Stomach (tissue), 19 donors: ENCODE measurements at places on chromosomes 5 and 9. TPM values are rescaled to one million over a fixed set of nuclear protein-coding genes. Genes with fewer than 3 reads are reported as not detected.

GRCh38 chr5:158159621-158160020, 300.7 kb upstream of the CLINT1 start:
- no peaks in the 10 kb centered on the region for H3K4me1 ChIP-seq
- no peak overlapping the region for H3K4me3 ChIP-seq
- no peaks in the 10 kb centered on the region for H3K36me3 ChIP-seq

DNA sequence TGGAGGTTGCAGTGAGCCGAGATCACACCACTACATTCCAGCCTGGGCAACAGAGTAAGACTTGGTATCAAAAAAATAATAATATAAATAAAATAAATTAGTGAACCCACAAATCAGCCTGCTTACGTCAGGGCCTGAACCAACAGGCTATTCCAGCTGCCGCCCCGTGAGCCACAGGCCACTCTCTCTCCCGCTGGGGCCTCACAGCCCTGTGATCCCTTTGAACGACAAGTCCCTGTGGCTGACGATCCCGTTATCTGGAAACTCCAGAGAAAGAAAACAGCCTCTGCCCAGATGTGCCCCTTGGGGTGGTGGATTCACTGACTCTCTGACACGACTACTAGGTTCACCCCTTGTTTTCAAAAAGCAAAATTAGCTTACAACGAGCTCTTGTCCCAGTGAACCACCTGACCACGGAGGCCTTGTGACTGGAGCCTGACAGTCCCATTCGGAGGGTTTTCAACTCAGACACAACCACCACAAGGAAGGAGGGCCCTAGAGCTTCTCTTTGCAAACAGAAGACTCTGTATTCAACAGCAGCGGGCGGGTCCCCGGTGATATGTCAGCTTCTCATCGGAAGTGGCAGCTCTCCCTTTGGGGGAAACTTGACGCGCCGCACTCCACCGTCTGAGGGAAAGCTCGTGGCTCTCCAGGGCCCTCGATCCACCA, 4.4 kb upstream of the DIPK1B start:
- no peaks in the 10 kb centered on the region for H3K36me3 ChIP-seq
- H3K4me1 ChIP-seq: peaks cover 11% of the 10 kb centered on the region
- DNase-seq: no peak

GRCh38 chr5:74464512-74465209, 175.9 kb downstream of the ENC1 start:
- no peak for DNase-seq
- no peak overlapping the region for H3K27ac ChIP-seq
- no peaks in the 10 kb centered on the region for H3K36me3 ChIP-seq
- H3K27me3 ChIP-seq: no peaks in the 10 kb centered on the region

DNA sequence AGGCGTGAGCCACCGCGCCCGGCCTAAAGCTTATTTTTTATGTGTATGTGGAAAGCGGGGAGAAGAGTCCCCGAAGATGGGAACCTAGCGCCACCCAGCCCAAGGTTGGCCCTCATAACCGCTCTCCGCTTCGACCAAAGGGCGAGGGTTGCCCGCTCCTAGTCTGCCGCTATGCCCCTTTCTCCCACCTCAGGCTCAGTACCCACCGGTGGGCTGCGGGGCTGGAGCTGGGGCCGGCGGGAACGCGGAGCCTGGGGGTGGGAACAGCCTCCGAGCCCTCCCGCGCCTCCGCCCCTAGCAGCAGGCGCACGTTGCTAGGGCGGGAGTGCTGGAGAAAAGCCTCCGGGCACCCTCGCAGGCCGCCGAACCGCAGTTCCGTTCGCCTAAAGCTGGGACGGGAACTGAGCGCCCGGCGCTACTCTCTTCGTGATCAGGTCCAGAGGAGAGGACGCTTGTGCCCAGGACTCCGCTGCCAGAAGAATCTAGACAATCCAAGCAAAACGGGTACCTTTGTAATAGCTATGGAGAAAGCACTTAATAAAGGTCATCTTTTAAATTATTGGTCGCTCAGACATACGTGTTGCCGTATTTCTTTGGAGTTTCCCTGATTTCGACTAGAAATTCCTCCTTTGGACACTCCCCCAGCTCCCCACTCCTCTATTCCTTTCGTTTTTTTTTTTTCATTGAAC, at the start of gene WDR31:
WDR31 (minus strand) TSS at position 265 of the 689 bp plus-strand sequence. CDS start 8,253 bp downstream, outside the sequence.
- H3K4me1 ChIP-seq: peaks cover 11% of the 10 kb centered on the region
- peak within 1 kb of the TSS; percentile 86 for H3K27ac ChIP-seq
- no peaks in the 10 kb centered on the region for H3K36me3 ChIP-seq

DNA sequence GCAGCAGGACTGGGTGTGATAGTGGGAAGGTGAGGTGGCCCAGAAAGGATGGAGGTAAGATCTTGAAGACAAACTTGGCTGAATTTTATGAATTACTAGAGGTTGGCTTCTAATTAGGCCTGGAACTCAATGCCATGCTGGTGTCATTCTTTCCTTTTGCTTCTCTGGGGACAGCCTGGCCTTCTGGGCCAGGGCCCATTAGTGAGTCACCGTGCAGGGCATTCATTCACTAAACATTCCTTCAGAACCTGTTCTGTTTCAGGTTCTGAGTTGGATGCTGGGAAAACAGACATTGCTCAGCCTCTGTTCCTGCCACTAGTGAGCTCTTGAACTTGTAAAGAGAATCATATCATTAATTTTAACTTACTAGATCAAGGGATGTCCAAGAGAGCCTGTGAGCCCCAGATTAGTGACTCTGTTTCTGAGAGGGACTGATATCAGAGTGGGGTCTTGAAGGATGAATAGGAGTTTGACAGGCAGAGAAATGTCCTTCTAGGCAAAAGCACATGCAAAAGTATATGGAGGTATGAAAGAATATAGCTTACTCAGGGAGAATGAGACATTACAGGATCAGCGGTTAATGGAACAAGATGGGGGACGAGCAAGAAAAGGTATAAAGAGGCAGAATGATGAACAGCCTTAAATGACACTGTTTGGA, 66.5 kb downstream of the LHX2 start:
- H3K27me3 ChIP-seq: no peaks in the 10 kb centered on the region
- DNase-seq: no peak
- H3K27ac ChIP-seq: no peak overlapping the region
- H3K4me1 ChIP-seq: no peaks in the 10 kb centered on the region
- no peak overlapping the region for H3K4me3 ChIP-seq
- no peaks in the 10 kb centered on the region for H3K36me3 ChIP-seq

DNA sequence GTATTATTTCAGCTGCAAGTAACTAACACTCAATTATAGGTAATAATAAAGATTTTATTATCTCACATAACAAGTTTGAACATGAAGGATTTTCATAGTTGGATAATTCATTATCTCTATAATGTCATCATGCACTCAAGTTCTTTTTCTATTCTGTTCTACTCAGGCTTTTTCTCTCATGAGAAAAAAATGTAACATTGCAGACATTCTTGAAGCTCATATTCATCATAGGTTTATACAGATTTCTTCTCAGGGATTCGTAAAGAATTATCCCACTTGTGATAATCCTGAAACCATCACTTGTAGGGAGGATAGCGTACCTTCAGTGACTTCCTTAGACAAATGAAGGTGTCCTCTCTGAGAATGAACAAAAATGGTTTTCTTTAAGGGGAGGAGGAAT, 150.3 kb downstream of the XRCC4 start:
- DNase-seq: no peak
- H3K27me3 ChIP-seq: no peaks in the 10 kb centered on the region

- H3K27ac ChIP-seq: no peak overlapping the region
- no peaks in the 10 kb centered on the region for H3K27me3 ChIP-seq
- no peaks in the 10 kb centered on the region for H3K36me3 ChIP-seq
- peaks cover 6% of the 10 kb centered on the region for H3K4me1 ChIP-seq
Observed at GRCh38 chr5:127820910-127821553, 117.8 kb downstream of the CCDC192 start.

Gene TERT
- not detected for total RNA-seq

Gene CCNJL
- total RNA-seq: 9.9 TPM

Gene MSX2
- not detected for total RNA-seq
